ENCODE measurements at places on chromosomes 6 and 20.

- no peak for DNase-seq
Measured at GRCh38 chr6:143695130-143695968, 17.6 kb downstream of the PHACTR2 start.

- DNase-seq = no peak
Measured at GRCh38 chr6:43674291-43674690, 13.3 kb downstream of the MRPS18A start.

- DNase-seq = peak; percentile 19
Measured at GRCh38 chr6:160477901-160478300, 129.7 kb downstream of the SLC22A3 start.

DNA sequence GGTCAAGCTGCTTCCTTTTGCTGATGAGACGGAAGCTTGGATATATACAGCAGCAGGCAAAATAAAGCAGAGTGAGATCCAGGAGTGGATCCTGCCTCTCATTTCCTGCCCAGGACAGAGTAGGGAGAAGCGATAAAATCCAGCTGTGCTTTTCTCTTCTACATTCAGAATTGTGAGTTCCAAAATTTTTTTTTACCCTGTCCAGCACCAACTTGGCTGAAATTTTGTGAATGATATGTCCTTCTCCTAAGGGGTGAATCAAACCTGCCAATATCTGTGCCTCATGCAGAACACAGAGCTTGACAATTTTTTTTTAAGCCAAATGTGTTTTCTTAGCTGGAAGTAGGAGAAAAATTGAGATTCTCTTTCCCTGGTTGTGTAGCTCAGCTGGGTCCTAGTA lies 235.6 kb upstream of the CHD6 start:
- DNase-seq = no peak

DNA sequence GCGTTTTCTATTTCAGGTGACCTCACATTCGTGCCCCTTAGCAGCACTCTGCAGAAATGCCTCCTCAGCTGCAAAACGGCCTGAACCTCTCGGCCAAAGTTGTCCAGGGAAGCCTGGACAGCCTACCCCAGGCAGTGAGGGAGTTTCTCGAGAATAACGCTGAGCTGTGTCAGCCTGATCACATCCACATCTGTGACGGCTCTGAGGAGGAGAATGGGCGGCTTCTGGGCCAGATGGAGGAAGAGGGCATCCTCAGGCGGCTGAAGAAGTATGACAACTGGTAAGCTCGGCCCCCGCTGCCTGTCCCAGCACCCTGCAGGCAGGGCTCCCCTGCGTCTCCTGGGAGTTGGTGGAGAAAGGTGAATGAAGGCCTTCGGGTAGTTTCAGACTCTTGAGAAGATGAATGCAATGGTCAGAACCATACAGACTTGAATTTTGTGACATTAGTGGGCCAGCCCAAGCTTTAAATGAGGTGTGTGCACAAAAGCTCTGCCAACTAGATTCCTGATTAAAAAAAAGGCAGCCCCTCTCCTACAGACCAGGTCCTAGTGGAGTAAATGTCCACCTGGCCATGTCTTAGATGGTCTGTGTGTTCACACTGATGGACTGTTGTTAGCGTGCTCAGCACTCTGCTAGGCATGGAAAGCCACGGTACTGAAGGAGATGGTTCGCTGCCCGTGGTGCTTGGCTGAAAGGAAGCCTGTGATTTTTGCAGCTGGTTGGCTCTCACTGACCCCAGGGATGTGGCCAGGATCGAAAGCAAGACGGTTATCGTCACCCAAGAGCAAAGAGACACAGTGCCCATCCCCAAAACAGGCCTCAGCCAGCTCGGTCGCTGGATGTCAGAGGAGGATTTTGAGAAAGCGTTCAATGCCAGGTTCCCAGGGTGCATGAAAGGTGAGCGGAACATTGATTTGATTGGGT lies 708 bp downstream of the PCK1 start:
- DNase-seq = no peak

- no peak for DNase-seq
Measured at GRCh38 chr20:10562899-10563298, 110.9 kb downstream of the JAG1 start.

DNA sequence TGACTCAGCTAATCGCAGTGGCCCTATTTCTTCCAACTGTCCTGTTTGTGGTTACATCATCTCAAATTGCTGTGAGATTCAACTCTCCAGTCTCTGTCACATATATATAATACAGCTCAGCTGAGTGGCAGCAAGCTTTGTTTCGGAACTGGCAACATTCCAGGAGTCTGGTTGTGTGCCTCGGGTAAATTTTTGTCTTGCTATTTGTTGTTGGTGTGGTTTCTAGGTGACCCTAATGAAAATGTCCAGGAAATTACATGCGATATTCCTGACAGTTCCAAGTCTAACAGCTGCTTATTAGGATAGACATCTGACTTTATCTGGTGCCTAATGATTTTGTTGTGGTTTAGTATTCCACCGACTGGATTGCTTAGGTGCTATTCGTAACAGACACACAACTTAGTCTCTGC lies 581.8 kb downstream of the CD109 start:
- DNase-seq = peak; percentile 61

DNA sequence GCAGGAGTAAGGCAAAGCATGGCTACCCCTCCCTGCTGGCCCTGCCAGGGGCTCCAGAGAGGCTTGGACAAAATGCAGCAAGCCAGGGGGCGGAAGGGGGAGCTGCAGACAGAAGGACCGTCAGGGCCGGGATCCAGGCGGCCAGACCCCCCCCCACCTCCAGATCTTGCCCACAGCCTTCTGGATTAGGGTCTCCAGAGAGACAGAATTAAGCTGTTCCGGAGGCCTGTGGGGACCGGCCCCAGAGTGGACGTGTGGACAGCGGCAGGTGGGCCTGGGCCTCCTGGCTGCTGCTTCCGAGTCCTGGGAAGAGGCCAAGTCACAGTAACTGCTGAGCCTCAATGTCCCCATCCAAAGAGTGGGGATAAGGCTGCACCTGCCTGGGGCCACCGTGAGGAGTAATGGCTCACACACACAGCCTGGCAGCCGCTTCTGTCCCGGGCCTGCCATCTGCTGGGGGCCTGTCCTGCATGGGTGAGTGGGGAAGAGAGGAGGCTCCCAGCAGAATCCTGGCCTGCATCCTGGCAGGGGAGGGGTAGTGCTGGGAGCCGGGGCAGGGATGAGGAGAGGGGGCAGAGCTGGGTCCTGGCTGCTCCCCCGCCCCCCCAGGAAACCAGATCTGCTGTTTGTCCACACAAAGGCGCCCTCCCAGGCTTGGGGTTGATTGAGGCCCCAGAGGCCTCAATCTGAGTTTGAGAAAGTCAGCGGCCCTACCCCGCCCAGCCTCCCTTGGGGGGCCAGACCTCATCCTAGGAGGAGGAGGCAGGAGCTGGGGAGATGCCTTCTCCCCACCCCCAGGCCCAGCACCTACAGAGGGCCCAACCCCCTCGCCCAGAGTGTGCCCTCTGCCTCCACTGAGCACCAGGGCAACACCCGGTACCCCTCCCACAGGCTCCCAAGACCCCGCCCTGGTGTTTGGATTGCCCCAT lies 3.9 kb downstream of the LAMA5 start:
- no peak for DNase-seq

All from fibroblast of skin of right biceps (primary cell).